T-cell (primary cell): ENCODE measurements at places on chromosomes 4 and X. TPM values are rescaled to one million over a fixed set of nuclear protein-coding genes. Genes with fewer than 3 reads are reported as not detected.
A peak's percentile ranks its signal among the peaks of the same experiment; 100 is the strongest.

DNA sequence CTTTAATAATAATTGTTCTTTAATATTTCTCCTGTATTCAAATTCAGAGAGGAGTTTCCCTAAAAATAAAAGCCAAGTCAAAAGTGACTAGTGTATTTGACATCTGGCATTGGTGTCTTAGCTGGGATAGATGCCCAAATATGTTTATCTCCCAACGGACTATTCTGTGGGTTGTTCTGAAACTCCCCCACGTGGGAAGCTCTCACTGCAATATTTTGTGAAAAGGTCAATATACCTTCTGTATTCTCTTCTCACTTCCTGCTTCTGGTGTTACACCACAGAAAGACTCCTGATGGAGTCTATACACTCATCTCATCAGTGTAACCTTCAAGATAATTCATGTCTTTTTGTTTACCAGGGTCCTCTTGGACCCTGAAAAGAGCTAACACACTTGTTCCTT is 2052.8 kb upstream of the TENM3 start:
- DNase-seq, result no peak
- no peak overlapping the region for H3K27ac ChIP-seq
- no peaks in the 10 kb centered on the region for H3K36me3 ChIP-seq
- H3K4me3 ChIP-seq, result no peak overlapping the region

DNA sequence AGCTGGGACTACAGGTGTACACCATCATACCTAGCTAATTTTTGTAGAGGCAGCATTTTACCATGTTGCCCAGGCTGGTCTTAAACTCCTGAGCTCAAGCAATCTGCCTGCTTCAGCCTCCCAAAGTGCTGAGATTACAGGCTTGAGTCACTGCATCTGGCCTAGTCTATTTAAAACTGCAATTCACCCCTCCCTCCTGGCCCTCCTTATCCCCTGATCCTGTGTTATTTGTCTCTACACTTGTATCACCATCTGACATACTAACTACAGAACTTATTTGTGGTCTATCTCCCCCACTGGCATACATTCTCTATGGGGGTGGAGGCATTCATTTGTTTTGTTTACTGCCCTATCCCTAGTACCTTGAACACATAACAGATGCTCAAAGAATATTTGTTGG is 23.7 kb downstream of the CC2D2A start:
- H3K4me3 ChIP-seq, result no peak overlapping the region
- no peaks in the 10 kb centered on the region for H3K36me3 ChIP-seq
- H3K4me1 ChIP-seq, result no peaks in the 10 kb centered on the region
- no peak for DNase-seq
- no peaks in the 10 kb centered on the region for H3K27me3 ChIP-seq

- peak; percentile 8 for DNase-seq
- no peaks in the 10 kb centered on the region for H3K36me3 ChIP-seq
- peak overlapping the region; percentile 60 for H3K27ac ChIP-seq
- H3K27me3 ChIP-seq, result no peaks in the 10 kb centered on the region
- peaks cover 16% of the 10 kb centered on the region for H3K4me1 ChIP-seq
Measured at GRCh38 chrX:96685210-96686099, 813 bp downstream of the DIAPH2 start.

SRPK3 gene
- not detected for total RNA-seq

VCX gene
- total RNA-seq, result not detected

DNA sequence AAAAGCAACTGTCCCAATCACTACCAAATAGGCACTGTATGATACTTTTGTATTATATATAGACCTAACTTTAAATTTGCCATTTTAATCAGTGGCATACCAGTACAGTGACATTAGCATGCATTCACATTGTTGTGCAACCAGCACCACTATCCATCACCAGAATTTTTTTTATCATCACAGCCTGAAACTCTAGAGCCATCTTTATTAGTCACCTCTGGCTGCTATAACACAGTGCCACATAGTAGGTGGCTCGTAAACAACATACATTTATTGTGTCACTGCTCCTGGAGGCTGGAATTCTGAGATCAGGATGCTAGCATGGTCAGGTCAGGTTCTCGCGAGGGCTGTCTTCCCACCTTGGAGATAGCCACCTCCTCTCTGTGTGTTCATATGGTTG is 188.4 kb upstream of the GALNT7 start:
- DNase-seq, result no peak
- no peaks in the 10 kb centered on the region for H3K36me3 ChIP-seq
- peaks cover 7% of the 10 kb centered on the region for H3K27me3 ChIP-seq
- H3K4me1 ChIP-seq, result no peaks in the 10 kb centered on the region
- no peak overlapping the region for H3K27ac ChIP-seq

CCDC120 gene
- 8.5 TPM for total RNA-seq

GABRG1 gene
- not detected for total RNA-seq

CLCN4 gene
- 0.23 TPM for total RNA-seq

GRCh38 chr4:101254776-101255175 is 92.5 kb downstream of the PPP3CA start:
- no peaks in the 10 kb centered on the region for H3K36me3 ChIP-seq
- H3K27me3 ChIP-seq, result no peaks in the 10 kb centered on the region
- DNase-seq, result no peak
- peaks cover 6% of the 10 kb centered on the region for H3K4me1 ChIP-seq

- no peak for DNase-seq
- no peaks in the 10 kb centered on the region for H3K4me1 ChIP-seq
- no peaks in the 10 kb centered on the region for H3K27me3 ChIP-seq
- no peak overlapping the region for H3K4me3 ChIP-seq
- H3K27ac ChIP-seq, result no peak overlapping the region
Measured at GRCh38 chr4:152448038-152448707, 87.7 kb downstream of the FBXW7 start.

LUZP4 gene
- not detected for total RNA-seq

DNA sequence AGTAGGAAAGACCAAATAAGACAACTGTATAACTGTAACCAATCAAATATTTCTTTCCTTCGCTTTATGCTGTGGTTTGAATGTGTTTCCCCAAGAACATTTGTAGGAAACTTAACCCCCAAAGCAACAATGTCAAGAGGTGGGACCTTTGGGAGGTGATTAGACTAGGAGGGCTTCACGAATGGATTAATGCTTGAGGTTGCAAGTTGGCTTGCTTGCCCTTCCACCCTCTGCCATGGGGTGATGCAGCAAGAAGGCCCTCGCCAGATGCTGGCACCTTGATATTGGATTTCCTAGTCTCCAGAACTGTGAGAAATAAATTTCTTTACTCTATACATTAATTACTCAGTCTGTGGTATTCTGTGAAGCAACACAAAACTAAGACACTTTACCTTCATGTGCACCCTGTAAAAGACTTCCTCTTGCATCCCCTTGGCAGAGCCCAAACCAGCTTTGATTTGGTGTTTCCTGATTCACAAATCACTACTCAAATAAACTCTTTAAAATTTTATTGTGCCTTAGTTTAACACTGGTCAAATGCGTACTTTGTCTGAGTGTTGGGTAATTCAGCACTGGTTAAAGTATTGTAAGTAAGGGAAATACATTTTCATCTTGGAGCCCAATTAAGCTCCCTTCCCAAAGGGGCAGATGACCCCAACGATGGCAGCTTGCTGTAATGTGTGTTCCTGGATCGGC is 59.9 kb downstream of the COQ2 start:
- H3K27ac ChIP-seq, result no peak overlapping the region
- H3K4me1 ChIP-seq, result peaks cover 10% of the 10 kb centered on the region
- no peaks in the 10 kb centered on the region for H3K36me3 ChIP-seq
- no peaks in the 10 kb centered on the region for H3K27me3 ChIP-seq
- no peak overlapping the region for H3K4me3 ChIP-seq

BGN gene
- not detected for total RNA-seq

DNA sequence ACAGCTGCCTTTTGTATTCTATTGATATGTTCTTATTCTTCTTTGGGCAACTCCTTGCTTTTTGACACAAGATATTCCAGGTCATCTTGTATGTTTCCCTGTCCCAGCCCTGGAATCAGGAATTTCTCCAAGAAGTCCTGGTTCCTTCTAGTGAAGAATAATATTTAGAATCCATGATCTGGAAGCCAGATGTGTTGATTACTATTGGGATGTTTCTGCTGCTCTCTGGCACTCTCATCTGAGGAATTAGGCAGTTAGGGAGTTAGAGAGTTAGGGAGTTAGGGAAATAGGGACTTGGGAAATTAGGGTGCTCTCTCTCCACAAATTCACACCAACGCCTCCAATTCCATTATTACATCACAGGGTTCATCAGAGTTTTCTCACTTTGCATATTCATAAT is 191.2 kb downstream of the ZNF330 start:
- no peak overlapping the region for H3K27ac ChIP-seq
- DNase-seq, result no peak
- H3K36me3 ChIP-seq, result no peaks in the 10 kb centered on the region
- no peak overlapping the region for H3K4me3 ChIP-seq

DNA sequence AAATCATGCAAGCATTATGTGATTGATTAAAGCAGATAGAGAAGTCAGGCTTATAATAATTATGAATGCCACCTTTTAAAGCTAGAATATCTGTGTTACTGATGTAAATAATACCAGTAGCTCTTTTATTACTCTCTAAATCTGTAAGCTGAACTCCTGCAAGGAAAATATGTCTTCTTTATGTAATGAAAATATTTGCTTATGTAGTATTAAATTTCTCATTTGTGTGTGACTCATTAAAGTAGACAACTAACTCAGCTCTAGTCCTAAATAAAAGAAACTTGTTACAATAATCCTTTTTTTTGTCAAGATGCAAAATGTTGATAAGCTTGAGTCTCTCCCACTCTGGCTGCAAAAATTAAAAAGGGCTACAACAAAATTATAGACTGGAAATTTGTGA is 137.7 kb upstream of the FAT1 start:
- DNase-seq, result no peak
- H3K4me3 ChIP-seq, result no peak overlapping the region
- no peaks in the 10 kb centered on the region for H3K27me3 ChIP-seq
- H3K36me3 ChIP-seq, result no peaks in the 10 kb centered on the region
- no peaks in the 10 kb centered on the region for H3K4me1 ChIP-seq

DNA sequence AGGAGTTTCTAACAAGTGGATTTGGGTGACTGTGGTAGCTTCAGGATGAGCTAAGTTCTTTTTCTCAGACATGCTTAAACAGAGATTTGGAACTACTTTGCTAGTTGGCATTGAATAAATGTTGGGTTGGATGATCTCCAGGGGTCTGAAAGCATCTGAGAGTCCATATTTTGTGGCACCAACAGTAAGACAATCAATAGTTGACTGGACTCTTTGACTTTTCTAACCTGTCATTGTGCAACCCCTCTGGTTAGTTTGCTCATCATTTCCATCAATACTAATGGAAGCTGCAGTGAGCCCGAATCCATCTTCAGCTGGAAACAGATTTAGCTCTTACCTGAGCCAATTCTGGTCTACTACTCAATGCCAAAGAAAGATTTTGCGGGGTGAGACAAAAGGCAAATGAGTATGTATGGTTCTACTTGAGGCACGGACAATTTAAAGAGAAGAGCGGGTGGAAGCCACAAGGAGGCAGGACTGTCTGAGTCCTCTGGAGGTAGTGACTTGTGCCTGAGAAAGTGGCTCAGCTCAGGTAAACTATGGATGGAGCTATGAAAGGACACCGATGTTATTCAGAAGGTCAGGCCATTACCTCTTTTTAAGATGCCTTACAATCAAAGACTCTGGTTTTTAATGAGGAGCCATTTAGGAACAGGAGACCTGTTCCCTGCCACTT is 118.7 kb downstream of the MID1IP1 start:
- no peak overlapping the region for H3K4me3 ChIP-seq
- H3K4me1 ChIP-seq, result no peaks in the 10 kb centered on the region
- no peaks in the 10 kb centered on the region for H3K27me3 ChIP-seq
- no peak overlapping the region for H3K27ac ChIP-seq
- DNase-seq, result no peak

TRIM2 gene
- total RNA-seq, result 8.4 TPM

PPP3CA gene
- total RNA-seq, result 28.2 TPM

SCML2 gene
- 0.76 TPM for total RNA-seq

GRCh38 chr4:158500054-158500453 is 21.6 kb upstream of the RXFP1 start:
- H3K27ac ChIP-seq, result no peak overlapping the region
- no peaks in the 10 kb centered on the region for H3K27me3 ChIP-seq
- no peak overlapping the region for H3K4me3 ChIP-seq
- H3K36me3 ChIP-seq, result no peaks in the 10 kb centered on the region

DNA sequence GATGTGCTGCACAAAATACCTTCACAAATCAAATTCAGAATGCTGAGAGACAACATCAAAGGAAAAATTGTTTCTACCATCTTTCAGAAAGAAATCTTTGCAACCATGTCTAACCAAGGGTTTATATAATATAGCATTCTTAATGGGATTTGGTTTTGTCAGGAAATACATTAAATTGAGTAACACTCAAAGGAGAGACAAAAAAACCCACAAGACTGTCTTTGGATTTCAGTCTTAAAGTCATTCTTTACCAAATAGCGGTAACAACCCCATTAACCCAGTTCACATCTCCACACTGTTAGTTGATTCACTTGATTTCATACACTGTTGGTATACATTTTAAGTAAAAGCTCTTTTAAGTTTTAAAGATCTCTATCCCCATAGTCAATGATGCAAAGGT is 145.7 kb upstream of the EDNRA start:
- no peaks in the 10 kb centered on the region for H3K27me3 ChIP-seq
- no peaks in the 10 kb centered on the region for H3K4me1 ChIP-seq
- H3K36me3 ChIP-seq, result no peaks in the 10 kb centered on the region
- no peak for DNase-seq

GRCh38 chrX:856566-857290 is 226.1 kb downstream of the SHOX start:
- no peaks in the 10 kb centered on the region for H3K36me3 ChIP-seq
- H3K27ac ChIP-seq, result no peak overlapping the region
- H3K4me3 ChIP-seq, result no peak overlapping the region

DNA sequence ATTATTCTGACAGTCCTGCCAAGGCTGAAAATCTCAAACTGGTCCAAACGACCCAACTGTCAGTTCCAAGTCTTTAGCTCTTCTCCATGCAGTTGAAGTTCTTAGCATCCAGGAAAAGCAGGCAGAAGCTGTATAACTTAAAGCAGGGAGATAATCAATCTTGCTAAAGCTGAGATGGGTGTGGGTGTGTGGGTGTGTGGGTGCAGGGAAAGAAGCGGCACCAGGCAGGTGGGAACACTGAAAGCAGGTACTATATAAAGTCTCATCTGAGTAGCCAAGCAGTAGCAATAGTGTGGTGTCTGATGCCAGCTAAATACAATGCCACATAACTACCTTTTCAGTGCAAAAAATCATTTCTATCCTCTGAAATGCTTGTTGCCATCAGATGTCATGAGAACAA is 69.7 kb upstream of the EGFL6 start:
- H3K4me1 ChIP-seq, result no peaks in the 10 kb centered on the region
- no peak overlapping the region for H3K27ac ChIP-seq
- no peak overlapping the region for H3K4me3 ChIP-seq
- no peaks in the 10 kb centered on the region for H3K36me3 ChIP-seq

SPOCK3 gene
- not detected for total RNA-seq

- H3K27ac ChIP-seq, result no peak overlapping the region
- no peak overlapping the region for H3K4me3 ChIP-seq
- H3K27me3 ChIP-seq, result peaks cover 8% of the 10 kb centered on the region
- H3K4me1 ChIP-seq, result no peaks in the 10 kb centered on the region
- H3K36me3 ChIP-seq, result no peaks in the 10 kb centered on the region
Measured at GRCh38 chr4:83657336-83657735, 121.4 kb downstream of the GPAT3 start.

- no peaks in the 10 kb centered on the region for H3K27me3 ChIP-seq
- no peak overlapping the region for H3K4me3 ChIP-seq
- no peaks in the 10 kb centered on the region for H3K4me1 ChIP-seq
- H3K36me3 ChIP-seq, result no peaks in the 10 kb centered on the region
Measured at GRCh38 chrX:68175562-68175961, 257.7 kb downstream of the OPHN1 start.

GRCh38 chr4:21697583-21697982 is 251.0 kb downstream of the KCNIP4 start:
- H3K4me3 ChIP-seq, result no peak overlapping the region
- no peaks in the 10 kb centered on the region for H3K36me3 ChIP-seq
- DNase-seq, result no peak
